ENCODE measurements at places on chromosomes 5 and 9.

- no peak for DNase-seq
Observed at GRCh38 chr9:116391306-116391900, 237.8 kb downstream of the PAPPA start.

DNA sequence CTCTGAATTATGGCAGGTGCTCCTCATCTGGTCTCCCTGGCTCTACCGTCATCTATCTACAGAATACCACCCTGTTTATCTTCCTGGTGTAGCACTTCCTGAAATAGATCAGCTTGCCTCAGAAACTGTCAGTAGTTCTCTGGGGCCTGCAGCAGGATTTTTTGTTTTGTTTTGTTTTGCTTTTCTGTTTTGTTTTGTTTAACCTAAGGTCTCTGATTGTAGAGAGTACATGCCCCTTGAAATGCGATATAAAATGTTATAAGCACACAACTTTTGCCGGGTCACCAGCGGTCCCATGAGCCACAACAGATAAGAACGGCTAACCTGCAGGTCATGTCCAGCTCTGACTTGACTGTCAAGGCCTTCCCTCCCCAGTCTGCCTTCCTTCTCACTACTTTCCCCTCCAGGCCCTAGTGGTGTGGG lies 26.6 kb upstream of the CREBRF start:
- DNase-seq, result no peak

DNA sequence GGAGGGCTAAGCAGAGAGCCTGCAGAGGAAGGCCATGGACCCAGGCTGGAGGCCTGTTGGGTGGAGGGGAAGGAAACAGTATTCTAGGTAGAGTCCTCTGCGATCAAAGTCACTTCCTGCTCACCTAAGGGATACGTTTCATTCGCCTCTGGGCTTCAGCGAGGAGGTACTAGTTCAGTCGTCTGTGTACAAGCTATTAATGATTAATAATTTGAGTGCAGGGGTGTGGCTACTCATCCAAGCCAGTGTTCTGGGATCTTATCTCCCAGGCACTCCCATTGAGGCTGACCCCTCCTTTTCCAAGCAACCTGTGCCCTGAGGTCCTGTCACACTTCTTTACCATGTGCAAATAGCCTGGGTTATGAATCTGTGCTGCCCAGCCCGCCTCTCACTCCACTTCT lies 25.2 kb downstream of the RALGPS1 start:
- no peak for DNase-seq

- DNase-seq, result no peak
Observed at GRCh38 chr5:151051931-151052608, 28.8 kb downstream of the TNIP1 start.

DNA sequence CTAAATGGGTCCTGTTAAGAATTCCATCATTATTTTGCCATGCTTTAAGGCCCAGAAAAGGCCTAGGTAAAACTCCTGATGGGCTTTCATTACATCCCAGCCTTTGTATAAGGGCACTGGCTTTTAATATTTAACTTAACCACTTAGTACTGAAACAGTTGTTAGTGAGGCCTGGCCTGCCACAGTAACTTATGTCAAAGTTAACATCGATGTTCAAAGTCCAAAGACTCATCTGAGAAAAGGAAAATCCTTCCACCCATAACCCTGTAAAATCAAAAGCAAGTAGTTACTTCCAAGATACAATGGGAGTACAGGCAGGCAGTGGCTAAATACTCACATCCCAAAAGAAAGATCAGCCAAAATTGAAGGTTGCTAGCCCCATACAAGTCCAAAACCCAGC lies 15.0 kb upstream of the UGT3A1 start:
- no peak for DNase-seq

Data from CD4-positive, alpha-beta T cell treated with Interleukin-4 for 4 hours (primary cell).